ENCODE measurements at places on chromosomes 13 and 19.

- DNase-seq = no peak
Observed at GRCh38 chr13:20336761-20337160, 104.6 kb upstream of the GJB6 start.

GRCh38 chr13:99071666-99072065 lies 93.8 kb upstream of the DOCK9 start:
- DNase-seq = no peak

DNA sequence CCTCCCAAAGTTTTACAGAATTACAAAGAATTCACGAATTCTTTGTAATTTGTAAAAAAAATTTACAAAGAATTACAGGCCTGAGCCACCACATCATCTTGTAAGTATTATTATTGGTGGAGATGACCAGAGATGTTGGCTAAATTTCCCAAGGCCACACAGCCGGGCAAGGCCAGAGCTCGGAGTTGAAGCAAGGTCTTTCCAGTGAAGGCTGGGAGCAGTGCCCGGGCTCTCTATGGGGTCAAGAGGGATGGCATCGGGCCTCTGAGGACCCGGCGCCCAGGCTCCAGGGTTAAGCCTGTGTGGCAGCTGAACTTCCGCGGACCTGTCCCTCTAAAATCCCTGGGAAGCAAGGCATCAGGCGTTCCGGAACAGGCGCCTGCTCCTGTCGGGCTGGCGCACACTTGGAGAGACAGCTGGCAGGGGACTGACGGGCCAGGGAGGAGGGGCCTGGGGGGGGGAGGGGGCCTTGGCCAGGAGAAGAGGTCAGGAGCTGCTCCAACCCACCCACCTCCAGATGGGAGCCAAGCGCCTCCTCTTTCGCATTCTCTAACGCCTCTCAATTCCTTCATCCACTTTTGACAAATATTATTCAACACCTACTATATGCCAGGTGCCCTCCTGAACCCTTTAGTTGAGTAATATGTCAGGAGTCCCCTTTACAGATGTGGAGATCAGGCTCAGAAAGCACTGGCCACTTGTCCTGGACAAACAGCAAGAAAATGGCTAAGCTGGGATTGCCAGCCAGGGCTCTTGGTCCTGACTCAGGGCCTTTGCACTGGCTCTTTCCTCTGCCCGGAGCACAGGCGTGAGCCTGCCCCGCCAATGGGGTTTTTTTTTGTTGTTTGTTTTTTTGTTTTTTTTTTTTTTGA lies 36.8 kb upstream of the SEMA6B start:
- DNase-seq = no peak

- peak; percentile 87 for DNase-seq
Observed at GRCh38 chr19:32651729-32652140, 23.2 kb downstream of the ANKRD27 start.

- DNase-seq = no peak
Observed at GRCh38 chr13:111443981-111444380, 123.5 kb downstream of the TEX29 start.

DNA sequence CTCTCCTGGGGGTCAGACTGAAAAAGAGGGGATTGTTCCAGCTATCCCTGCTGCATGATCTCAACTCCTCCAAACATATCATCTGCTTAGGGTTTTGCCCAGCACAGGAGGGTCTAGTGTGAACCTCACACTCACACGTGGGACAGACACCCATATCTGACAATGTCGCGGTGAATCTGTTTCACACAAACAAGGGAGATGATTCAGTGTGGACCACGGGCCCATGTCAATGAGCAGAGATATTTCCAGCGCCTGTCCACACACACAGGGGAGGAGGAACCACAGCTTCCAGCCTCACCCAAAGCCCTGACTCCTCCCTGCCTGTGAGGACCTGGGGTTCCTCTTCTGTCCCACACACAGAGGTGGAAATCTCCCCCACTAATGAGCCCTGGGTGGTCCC lies 29.6 kb upstream of the KIR3DL3 start:
- DNase-seq = no peak

- no peak for DNase-seq
Observed at GRCh38 chr13:98429977-98430736, 146.8 kb downstream of the STK24 start.

- DNase-seq = peak; percentile 75
Observed at GRCh38 chr19:10644260-10645007, 9.7 kb upstream of the ILF3 start.

GRCh38 chr13:45137526-45137925 lies 17.2 kb downstream of the GTF2F2 start:
- peak; percentile 54 for DNase-seq

GRCh38 chr19:7701049-7701653 lies 780 bp downstream of the FCER2 start:
- no peak for DNase-seq

GRCh38 chr13:46895381-46895780 lies 1.5 kb downstream of the HTR2A start:
- DNase-seq = no peak

DNA sequence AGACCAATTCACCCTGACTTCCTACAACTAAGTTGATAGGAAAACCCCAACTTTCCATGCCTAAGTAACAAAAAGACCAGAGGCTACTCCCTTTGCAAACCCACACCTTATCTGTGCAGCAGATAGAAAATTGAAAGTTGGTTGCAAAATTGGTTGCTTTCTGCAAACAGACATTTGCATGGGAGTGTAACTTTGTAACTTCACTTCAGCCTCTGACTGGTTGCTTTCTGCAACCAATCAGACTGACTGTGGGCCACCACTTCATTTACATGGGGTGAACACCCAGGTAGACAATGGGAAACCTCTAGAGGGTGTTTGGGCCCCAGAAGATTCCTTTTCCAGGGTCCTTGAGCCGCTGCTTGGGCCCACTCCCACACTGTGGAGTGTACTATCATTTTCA lies 9.8 kb downstream of the TEX30 start:
- no peak for DNase-seq

- DNase-seq = no peak
Observed at GRCh38 chr13:46571189-46571908, 18.4 kb downstream of the LRCH1 start.

DNA sequence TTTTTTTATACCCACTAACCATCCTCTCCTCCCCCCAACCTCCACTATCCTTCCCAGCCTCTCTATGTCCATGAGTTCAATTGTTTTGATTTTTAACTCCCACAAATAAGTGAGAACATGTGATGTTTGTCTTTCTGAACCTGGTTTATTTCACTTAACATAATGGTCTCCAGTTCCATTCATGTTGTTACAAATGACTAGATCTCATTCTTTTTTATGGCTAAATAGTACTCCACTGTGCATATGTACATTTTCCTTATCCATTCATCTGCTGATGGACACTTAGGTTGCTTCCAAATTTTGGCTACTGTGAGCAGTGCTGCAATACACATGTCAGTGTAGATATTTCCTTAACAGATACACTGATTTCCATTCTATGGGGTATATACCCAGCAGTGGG lies 24.9 kb upstream of the ACP7 start:
- DNase-seq = no peak

GRCh38 chr19:35184884-35185283 lies 30.3 kb downstream of the FXYD5 start:
- DNase-seq = no peak

GRCh38 chr13:44455769-44456168 lies 82.1 kb downstream of the SERP2 start:
- DNase-seq = no peak

DNA sequence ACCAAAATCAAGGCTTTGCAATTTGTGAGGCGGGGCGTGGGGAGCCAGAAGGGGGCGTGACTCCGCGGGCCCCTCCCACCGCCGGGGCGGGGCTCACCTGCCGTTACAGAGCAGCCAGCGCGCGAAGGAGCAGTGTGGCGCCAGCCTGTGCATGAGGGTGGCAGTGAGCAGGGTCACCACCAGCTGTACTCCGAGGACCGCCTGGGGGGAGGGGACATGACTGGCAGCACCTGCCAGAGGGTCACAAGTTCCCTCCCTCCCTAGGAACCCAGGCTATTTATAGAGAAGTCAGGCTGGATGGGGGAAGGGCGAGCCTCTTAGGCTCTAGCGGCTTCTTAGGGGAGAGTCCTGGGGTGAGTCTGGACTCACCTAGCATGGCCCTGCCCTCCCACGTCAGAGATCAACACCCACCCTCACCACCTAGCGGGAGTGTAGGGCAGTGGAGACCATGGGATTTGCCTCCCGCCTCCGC lies 3.6 kb downstream of the TMEM161A start:
- no peak for DNase-seq

GRCh38 chr13:89490661-89491060 lies 1819.5 kb downstream of the SLITRK5 start:
- DNase-seq = no peak

DNA sequence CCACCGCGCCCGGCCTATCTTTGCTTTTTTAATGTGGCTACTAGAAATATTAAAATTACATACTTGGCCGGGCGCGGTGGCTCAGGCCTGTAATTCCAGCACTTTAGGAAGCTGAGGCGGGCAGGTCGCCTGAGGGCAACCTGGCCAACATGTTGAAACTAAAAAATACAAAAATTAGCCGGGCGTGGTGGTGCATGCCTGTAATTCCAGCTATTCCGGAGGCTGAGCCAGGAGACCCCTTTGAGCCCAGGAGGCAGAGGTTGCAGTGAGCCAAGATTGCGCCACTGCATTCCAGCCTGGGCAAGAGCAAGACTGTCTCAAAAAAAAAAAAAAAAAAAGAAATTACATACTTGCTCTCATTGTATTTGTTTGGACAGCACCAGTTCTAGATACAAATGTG lies 34.8 kb upstream of the DPRX start:
- no peak for DNase-seq

GRCh38 chr19:30608471-30608870 lies 236.3 kb downstream of the ZNF536 start:
- no peak for DNase-seq

DNA sequence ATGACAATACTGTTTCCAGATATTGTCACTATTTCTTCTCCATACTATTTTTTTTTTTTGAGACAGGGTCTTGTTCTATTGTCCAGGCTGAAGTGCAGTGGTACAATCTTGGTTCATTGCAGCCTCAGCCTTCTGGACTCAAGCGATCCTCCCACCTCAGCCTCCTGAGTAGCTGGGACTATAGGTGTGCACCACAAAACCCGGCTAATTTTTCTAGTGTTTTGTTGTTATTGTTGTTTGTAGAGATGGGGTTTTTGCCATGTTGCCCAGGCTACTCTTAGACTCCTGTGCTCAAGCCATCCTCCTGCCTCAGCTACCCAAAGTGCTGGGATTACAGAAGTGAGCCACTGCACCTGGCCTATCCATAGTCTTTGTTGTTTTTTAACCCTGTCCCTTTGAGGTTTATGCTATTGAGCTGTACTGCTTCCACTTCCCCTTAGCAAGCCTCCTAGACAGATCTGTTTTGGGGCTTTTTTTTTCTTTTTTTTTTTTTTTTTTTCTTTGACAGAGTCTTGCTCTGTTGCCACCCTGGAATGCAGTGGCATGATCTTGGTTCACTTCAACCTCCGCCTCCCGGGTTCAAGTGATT lies 27.6 kb upstream of the MAP3K10 start:
- no peak for DNase-seq

DNA sequence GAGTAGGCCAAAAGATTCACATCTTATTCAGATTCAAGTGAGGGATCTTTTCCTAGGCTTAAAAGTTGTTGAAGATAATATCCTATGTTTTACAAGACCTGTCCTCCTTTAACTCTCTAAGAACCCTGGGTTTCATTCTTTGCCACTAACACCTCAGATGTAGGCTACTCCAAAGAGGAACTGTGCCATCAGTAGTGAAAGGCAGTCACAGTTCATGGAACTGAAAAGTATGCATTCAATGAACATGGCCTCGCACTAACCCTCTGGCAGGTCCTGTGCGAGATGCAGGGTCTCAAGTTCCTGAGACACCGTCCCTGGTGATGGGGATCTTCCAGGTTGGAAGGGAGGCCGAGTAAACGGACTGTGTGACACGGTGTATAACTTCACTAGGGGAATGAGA lies 4.3 kb downstream of the LGALS14 start:
- DNase-seq = no peak

GRCh38 chr13:20442375-20442774 lies 83.3 kb downstream of the CRYL1 start:
- DNase-seq = no peak

GRCh38 chr13:113877149-113877990 lies 13.5 kb upstream of the GAS6 start:
- no peak for DNase-seq

DNA sequence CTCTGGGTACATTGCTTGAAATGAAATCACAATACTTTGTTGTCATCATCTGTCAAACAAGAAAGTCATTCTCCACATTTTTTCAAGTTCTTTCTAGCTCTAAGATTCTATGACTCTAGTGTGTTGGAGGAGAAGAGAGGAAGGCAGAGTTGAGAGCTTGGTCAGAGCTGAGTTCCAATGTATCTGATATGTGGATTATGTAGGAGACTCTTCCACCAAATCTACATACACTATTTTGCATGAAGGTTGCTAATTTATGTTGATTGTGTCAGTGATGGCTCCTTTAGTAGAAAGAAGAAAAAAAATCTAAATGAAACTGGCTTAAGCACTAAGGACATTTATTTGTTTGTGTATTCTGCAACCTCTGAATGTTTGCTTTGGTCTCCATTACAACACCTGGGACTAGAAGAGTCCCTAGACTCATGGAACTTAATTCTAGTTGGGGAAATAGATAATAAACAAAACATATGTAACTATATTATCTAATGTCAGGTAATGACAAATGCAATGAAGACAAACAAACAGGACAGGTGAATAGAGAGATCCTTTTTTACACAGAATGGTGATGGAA lies 691.9 kb downstream of the UQCRFS1 start:
- DNase-seq = no peak

DNA sequence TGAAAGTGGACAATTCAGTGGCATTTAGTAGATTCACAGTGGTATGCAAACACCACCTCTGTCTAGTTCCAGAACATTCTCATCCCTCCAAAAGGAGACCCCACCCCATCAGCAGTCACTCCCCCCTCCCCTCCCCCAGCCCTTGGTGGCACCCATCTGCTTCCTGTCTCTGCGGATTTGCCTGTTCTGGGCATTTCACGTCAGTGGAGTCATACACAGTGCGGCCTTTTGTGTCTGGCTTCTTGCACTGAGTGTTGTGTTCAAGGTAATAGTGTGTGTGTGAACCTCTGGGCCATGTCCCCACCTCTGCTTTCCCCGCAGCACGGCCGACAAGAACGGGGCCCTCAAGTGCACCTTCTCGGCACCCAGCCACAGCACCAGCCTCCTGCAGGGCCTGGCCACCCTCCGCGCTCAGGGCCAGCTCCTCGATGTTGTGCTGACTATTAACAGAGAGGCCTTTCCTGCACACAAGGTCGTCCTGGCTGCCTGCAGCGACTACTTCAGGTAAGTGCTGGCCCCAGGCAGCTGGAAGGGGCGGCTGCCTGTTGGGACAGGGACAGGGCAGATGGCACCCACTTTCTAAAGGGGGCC lies 19.4 kb upstream of the CRTC1 start:
- peak; percentile 31 for DNase-seq

GRCh38 chr19:14015524-14016035 lies 9.5 kb upstream of the RFX1 start:
- no peak for DNase-seq

- DNase-seq = no peak
Observed at GRCh38 chr19:16626796-16627192, 1.2 kb downstream of the MED26 start.

GRCh38 chr13:75558145-75558840 lies 8.7 kb downstream of the UCHL3 start:
- DNase-seq = no peak

GRCh38 chr13:111913761-111914140 lies 153.2 kb upstream of the SOX1 start:
- no peak for DNase-seq

Measured in Kasumi-1 (cell line).